ENCODE measurements at places on chromosomes 16 and 17.

DNA sequence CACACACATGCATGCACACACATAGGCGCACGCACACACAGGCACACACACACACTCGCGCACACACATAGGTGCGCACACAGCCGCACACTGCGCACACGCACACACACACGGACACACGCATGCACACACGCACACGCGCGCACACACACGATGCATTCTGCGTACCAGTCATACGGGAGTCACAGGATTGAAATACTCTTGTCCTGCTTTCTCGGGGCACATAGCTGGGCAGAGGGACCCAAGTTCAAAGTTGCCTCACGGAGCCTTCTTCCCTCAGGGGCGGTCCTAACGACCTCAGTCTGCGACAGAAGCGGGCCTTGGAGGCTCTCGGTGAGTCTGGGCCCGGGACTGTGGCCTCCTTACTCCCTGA lies 56.0 kb downstream of the MRM1 start:
- DNase-seq, result no peak

DNA sequence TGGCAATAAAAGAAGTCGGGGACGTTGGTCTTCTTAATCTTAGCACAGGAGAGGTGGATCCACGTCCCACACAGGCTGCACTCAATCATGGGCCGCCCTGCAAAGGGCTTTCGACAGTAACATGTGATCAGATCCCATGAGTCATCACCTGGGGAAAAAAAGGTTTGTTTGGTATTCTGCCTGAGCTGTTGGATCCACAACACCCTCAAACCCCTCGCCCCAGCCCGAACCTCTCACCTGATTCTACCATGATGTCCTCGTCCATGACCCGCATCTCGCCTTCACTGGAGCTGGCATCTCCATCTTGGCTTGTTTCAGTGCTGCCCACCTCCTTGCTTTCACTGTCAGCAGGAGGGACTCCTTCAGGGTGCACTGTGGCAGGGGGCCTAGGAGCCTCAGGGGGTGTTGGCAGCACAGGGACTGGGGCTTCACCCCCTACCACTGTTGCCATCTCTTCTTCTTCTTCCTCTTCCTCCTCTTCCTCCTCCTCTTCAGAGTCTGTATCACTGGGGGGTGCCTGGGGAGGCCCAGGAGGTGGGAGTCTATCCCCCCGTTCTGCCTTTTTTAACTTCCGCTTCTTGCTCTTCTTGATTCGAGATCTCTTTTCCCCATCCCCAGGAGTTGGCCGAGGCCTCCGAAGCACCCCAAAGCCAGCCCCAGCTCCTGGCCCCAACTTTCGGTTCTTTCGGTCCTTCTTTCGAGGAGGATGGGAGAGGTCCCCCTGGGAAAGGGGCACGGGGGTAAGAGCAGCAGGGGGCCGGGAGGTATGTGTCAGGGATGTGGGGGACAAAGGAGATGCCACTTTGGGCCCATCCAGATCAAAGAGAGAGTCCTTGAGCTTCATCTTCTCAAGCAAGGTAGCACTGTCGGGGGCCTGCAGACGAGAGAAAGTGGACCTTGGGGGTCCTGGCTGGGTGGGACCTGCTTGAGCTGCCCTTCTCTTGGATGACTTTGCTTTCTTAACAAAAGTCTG lies 1.7 kb upstream of the DVL2 start:
- DNase-seq, result no peak

DNA sequence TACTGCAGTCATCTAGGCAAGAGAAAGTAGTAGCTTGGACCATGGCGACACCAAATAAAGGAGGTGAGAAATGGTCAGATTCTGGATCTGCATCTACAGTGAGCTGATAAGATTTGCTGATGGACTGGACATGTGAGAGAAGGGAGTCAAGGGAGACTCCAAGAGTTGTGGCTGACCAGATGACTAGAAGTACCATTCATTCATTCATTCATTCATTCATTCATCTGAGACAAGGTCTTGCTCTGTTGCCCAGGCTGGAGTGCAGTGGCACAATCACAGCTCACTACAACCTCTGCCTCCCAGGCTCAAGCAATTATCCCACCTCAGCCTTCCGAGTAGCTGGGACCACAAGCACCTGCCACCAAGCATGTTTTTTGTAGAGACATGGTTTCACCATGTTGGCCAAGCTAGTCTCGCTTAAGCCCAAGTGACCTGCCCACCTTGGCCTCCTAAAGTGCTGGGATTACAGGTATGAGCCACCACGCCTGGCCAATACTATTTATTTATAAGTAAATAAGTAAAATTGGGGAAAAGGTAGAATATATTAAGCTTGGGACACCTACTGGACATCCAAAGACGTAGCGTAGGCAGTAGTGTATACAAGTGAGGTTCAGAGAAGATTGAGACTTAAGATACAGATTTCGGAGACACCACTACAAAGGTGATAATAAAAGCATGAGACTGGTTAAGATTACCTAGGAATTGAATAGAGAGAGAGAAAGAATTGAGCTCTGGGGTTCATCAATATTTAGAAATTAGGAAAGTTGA lies 15.7 kb upstream of the RNF43 start:
- DNase-seq, result no peak

DNA sequence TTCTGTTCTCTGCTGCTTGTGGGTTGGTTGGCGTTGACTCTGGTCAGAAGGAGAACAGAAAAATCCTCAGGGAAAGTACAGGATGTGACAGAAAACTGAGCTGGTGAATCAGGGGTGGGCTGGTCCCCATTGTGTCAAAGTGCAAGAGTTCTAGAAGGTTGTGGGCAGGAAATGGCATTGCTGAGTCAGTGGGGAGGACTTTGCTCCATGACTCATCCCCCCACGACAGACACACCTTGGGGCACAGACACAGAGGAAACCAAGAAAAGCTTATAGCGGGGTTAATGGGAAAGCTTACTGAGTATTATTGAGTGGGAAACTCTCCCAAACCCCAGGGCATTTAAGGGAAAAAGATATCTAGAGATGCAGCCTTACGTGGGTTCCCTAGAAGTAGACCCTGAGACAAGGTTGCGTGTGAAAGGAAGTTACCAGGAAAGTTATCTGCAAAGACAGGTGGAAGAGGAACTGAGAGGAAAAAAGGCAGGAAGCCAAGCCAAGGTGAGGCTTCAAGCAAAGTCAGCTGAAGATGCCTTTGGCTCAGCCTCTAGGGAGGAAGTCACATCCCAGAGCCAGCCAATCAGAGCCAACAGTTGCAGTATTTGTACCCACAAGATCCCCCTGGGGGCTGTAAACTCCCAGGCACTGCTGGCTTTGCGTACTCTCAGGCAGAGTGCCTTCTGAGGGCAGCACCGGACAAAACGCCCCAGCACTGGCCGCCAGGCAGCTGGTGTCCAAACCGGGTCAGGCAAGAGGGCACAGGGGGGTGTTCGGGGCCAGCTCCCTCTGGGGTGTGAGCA lies 86.4 kb downstream of the FOXL1 start:
- DNase-seq, result no peak

DNA sequence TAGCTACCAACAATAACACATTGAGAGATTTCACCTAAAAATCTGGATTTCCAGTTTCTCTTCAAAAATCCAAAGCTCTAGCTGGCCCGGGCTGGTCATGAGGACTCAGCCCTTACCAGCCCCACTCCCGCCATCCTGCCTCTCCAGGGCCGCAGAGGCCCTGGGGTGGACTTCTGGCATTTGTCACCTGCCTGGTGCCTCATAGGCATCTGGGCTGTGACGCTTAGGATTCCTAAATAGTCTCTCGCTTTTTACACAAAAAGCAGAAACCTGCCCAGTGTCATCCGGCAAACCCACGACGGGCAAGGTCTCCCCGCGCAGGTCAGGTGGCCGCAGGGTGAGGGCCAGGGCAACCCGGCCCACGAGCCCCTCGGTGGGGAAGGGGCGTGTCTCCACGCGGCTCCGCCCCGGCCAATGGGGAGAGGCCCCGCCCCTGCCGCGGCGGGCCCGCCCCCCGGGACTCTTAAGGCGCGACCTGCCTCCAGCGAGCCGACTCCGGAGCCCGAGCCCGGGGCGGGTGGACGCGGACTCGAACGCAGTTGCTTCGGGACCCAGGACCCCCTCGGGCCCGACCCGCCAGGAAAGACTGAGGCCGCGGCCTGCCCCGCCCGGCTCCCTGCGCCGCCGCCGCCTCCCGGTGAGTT lies at the start of gene VASN:
TSS of gene VASN (plus strand) at position 492 of the 644 bp plus-strand sequence. CDS start 9,030 bp downstream, outside the sequence.
- DNase-seq, result peak; percentile 84

- DNase-seq, result no peak
These were observed 26.0 kb downstream of the NGFR start for GRCh38 chr17:49521088-49521450.

DNA sequence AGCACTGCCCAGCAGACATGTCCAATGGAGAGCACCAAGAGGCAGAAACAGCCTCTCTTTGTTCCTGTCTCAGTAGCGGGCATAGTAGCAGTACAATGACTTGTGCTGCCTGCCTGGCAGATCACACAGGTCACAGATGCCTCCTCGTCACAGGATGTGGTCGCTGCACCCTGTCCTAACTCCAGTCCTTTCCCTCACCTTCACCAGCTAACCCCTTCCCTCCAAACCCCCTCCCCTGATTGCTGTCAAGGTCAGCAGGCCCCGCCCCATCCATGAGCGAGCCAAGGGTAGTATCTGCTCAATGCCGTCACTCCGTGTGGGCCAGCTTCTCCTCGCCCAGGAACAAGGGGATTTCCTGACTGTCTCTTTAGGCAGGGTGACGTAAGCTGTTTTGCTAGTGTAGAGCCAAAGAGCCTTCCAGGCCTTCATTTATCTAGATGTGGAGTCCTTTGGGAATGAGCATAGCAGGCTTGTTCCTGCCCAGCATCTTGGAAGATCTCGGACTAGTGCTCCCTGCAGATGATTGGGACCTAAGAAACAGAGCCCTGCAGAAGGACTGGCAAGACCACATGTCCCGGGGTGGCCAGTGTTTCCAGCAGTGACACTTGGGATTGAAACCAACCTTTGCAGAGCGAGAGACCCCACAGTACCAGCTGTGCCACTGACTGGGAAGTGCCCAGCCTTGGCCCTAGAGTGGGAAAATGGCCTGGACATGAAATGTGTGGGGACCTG lies 75.9 kb upstream of the TNRC6C start:
- DNase-seq, result peak; percentile 77

GRCh38 chr16:51755577-51756355 lies 604.7 kb upstream of the SALL1 start:
- DNase-seq, result no peak

GRCh38 chr17:8865811-8866210 lies 1.7 kb downstream of the PIK3R6 start:
- DNase-seq, result no peak

DNA sequence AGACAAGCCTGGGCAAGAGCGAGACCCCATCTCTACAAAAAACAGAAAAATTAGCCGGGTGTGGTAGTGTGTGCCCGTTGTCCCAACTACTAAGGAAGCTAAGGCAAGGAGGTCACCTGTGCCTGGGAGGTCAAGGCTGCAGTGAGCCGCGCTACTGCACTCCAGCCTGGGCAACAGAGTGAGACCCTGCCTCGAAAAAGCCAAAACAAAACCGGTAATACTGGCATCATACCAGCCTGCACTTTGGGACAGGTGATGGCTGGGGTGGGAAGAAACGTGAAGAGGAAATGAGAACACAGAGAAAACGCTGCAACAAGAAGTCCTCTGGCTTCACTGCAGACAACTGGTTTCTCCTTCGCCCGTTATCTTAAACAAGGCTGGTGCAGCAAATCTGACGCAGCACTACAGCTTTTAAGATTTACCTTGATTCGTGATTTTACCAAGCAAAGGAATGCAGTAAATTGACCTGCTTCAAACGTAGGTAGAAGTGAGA lies 725 bp upstream of the CASC3 start:
- no peak for DNase-seq

DNA sequence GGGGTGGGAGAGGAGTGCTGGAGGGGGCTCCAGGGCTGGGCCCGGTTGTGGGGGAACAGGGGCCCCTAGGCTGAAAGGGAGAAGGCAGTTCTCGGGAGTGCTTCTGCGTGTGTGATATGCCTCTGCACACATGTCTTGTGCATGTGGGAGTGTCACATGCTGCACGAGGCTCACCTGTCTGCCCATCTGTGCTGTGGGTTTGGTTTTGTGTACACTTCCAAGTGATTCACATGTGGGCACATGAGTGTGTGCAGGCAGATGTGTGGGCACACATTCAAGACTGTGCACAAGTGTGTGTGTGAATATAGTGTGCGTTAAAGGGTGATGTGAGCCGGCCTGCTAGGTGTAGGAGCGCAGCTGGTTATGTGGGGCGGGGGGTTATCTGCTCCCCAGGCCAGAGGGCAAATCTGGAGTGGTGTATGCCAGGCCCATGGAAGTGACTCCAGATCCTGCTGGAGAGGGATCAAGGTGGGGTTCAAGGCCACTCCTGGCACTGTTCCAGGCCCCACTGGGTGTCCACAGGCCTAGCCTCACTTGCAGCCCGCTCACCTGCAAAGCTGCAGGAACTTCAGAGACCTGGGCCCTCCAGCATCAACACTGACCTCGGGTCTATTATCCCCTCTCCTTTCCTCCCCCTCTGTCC lies 3.8 kb upstream of the BAHCC1 start:
- no peak for DNase-seq

DNA sequence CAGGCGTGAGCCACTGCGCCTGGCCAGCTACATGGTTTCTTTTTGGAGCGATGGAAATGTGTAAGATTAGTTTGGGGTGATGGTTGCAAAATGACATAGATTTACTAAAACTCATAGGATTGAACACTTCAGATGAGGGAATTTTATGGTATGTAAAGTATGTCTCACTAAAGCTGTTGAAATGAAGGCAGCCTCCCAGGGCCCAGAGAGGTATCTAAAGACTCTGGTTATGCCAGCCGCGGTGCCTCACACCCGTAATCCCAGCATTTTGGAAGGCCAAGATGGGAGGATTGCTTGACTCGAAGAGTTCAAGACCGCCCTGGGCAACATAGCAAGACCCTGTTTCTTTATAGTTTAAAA lies 254.9 kb downstream of the PARN start:
- DNase-seq, result no peak

- DNase-seq, result no peak
These were observed 4.0 kb upstream of the FA2H start for GRCh38 chr16:74778646-74779045.

DNA sequence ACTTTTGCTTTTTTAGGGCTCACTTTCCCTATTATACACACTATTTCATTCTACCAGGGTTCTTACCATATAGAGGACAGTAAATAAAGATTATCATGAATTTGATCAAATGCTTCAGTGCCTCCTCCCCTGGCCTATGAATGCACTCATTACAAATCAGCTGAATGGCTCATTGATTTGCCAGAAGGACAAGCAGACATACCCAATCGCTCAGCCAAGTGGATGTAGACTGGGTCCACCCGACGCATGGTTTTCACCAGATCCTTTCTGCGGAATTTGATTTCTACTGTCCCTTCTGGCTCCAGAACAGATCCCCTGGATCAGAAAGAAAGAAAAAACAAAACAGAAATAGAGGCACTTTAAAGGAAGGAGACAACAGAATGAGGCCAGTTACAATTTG lies 162.6 kb downstream of the AATF start:
- DNase-seq, result no peak

DNA sequence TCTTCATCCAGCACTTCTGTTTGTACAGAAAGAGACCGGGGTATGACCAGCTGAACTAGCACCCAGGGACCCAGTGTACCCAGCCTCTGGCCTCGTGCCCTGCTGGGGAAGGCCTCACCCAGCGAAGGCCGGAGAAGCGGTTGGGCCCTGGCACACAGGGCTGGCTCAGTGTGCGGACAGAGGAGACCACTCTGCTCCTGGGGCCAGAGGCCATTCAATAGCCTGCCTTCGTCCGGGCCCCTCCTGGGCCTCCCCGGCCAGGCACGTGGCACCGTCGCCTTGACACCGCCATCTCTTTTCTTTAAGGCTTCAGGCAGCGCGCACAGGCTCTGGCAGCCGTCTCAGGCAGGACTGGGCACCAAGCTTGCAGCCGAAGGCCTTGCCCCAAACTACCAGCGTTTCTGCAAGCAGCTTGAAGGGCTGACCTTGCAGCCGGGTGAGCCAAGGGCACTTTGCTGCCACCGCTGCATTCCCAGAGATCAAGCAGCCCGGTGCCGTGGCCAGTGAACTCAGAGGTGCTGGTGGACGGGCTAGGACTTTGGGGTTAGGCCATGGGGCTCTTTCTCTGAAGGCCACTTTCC lies 8.0 kb downstream of the TAX1BP3 start:
- no peak for DNase-seq

Data from memory B cell (primary cell).